ENCODE measurements at places on chromosomes 1 and 21.

GRCh38 chr1:239676522-239677273, 290.3 kb downstream of the CHRM3 start:
- no peak for DNase-seq

DNA sequence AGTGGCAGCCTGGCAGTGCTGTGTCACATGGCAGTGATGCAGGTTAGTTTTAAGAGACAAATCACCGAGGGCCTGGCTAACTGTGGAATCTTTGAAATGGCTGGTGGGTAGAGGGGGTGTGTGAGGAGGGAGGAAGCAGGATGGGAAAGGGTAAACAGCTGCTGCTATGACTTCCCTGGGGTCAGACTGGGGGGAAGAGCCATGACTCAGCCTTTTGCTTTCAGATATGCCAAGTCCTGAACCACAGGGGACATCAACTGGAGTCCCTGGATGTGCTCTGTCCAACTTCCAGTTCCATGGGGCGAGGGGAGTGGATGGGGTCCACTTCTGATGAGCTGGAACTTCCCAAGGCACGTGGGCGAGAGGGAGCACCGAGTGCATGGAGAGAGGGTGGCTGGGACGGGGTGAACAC, 121.1 kb upstream of the ADAR start:
- DNase-seq, result no peak

- no peak for DNase-seq
Measured at GRCh38 chr1:210374600-210374953, 45.9 kb downstream of the HHAT start.

DNA sequence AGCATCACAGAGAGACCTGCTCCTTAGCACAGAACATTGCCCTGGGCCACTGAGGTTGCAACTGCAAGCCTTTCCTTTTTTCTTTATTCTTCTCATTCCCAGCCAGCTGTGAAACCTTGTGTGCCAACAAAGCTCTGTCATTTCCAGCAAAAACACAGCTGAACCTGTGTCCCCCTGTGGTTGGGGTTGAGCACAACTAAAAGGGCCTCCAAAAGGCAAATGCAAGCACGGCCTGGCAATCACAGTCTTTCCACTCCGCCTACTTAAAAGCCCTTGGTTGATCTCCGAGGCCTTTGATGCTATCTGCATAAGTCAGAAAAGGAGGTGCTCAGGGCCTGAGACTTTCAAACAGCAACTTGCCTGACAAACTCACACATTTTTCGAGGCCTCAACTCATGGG, 32.7 kb downstream of the SUSD4 start:
- no peak for DNase-seq

DNA sequence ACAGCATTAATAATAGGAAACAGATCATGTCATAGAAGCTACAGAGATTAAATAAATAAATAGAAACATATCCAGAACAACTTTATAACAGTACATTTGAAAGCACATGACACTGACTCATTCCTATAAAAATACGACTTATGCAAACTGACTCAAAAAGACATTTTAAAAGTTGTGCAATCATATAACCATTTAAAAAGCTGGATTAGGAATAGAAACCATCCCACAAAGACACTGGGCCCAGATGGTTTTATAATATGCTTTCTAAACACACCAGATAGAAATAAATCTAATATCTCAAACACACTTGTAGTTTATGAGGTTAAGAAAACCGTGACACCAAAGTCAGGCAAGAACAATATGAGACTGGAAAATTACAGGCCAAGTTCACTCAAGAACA, 47.6 kb downstream of the MATN1 start:
- DNase-seq, result no peak

DNA sequence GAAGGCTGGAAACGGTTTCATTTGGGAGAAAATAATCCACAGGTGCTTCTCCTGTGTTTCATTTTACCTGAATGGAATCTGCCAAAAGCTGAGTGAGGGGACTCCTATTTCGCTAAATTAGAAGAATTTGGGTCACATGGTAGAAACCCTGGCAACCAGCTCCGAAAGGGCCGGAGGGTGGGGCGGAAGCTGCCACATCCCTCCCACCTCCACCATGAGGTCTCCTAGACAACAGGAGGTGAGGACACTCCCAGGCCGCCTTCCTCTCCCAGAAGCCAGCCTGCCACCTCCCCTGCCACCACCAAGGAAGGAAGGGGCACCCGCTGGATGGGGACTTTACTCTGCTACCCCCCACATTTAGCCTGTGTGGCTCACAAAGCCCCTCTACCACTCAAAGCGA, 199.9 kb upstream of the ZC3H12A start:
- no peak for DNase-seq

DNA sequence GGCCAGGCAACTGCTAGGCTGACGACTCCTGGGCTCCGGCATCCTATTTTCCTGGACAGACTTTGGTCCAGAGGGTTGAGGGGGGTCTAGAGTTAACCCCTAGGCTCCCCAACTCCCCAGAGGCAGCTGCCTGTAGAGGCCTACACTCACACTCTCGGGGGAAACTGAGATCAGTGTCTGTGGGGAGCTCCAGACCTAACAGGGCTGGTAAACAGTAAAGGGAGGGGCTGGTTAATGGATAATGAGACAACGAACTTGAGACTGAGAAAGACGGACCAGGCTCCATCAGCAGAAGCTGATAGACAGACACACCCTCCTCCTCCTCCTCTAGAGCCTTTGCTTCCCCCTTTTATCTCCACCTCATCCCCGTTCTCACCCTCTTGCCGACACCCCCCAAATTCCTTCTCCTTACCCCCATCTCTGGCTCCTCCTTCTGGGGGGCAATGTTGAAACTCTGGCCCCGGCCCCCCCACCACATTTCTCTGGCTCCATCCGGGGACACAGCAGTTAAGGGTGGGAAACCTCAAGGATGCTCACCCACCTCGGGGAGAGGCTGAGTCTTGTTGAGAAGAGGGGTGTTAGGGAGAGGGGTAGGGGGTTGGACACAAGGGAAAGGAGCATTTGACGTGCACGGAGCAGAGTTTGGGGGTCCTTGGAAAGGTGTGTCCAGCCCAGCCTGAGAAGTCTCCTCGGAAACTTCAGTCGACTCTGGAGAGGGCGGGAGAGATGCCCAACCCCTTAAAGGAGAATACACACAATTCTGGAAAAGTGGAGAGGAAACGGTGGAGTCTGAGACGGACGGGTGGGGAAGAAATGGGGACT, at the start of gene MTMR11:
MTMR11 (minus strand) TSS at position 710 of the 822 bp plus-strand sequence; CDS start at position 478, 232 bp downstream.
- no peak for DNase-seq
